GM18507 (cell line): ENCODE measurements at places on chromosomes 7 and 10.

GRCh38 chr7:13821152-13821787 lies 168.2 kb downstream of the ETV1 start:
- DNase-seq: no peak

DNA sequence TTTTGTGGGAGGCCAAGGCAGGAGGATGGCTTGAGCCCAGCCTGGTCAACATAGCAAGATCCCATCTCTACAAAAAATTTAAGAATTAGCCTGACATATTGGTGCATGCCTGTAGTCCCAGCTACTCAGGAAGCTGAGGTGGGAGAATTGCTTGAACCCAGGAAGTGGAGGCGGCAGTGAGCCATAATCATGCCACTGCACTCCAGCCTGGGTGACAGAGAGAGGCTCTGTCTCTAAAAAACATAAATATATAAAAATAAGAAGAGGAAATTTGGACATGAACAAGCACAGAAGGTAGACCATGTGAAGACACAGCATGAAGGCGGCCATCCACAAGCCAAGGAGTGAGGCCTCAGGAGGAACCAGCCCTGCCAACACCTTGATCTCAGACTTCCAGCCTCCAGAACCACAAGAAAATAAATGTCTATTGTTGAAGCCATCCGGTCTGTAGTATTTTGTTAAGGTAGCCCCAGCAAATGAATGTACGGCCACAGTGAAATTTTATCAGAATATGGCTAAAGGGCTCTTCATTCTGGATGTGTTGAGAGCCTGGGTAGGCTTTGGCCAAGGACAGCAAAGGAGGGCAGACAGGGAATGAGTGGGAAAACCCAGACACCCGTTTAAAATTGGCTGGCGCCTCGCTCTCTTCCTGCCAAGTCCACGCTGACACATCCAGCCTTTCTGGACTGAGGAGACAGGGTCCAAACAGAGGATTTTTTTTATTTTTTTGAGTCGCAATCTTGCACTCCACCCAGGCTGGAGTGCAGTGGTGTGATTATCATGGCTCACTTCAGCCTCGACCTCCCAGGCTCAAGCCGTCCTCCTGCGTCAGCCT lies 12.9 kb upstream of the GRID2IP start:
- no peak for DNase-seq

DNA sequence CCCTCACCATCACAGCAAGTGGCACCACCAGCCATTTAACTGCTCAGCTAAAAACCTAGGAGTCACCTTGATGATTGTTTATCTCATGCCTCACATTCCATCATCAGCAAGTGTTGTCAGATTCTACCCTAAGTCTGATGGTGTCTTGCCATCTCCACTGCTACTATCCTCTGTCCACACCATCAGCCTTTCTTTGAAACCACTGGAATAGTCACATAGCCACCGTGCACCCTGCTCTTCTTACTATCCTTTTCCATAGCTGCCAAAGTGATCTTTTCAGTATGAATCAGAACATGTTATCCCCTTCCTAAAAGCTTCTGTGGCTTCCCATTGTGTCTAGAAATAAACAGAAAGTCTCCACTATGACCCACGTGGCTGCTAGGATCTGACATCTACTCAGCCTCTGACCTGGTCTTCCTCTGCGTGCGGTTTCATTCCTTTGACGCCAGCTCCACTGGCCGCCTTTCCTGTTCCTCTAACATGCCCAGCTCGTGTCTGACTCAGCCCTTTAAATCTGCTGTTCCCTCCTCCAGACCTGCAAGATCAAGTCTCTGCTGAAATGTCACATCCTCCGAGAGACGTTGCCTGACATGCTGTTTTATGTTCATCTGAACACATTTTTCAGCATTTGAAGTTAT lies 16.5 kb upstream of the CHN2 start:
- no peak for DNase-seq

DNA sequence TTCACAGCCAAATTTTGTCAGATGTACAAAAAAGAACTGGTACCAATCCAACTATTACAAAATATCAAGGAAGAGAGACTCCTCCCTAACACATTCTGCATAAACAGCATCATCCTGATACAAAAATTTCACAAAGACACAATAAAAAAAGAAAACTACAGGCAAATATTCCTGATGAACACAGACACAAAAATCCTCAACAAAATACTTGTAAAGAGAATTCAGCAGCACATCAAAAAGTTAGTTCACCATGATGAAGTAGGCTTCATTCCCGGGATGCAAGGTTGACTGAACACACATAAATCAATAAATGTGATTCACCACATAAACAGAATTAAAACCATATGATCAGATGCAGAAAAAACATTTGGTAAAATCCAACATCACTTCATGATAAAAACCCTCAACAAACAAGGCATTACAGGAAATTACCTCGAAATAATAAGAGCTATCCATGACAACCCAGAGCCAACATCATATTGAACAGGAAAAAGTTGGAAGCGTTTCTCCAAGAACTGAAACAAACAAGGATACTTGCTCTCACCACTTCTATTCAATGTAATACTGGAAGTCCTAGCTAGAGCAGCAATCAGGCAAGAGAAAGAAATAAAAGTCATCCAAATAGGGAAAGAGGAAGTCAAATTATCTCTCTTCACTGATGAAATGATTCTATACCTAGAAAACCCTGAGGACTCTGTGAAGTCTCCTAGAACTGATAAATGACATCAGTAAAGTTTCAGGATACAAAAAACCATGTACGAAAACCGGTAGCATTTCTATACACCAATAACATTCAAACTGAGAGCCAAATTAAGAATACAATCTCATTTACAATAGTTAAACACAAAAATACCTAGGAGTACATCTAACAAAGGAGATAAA lies 223.1 kb downstream of the REEP3 start:
- DNase-seq: no peak

- no peak for DNase-seq
These were observed 177.1 kb upstream of the SVIL start for GRCh38 chr10:29811751-29812427.

GRCh38 chr7:46080595-46081159 lies 159.6 kb upstream of the IGFBP3 start:
- DNase-seq: no peak

DNA sequence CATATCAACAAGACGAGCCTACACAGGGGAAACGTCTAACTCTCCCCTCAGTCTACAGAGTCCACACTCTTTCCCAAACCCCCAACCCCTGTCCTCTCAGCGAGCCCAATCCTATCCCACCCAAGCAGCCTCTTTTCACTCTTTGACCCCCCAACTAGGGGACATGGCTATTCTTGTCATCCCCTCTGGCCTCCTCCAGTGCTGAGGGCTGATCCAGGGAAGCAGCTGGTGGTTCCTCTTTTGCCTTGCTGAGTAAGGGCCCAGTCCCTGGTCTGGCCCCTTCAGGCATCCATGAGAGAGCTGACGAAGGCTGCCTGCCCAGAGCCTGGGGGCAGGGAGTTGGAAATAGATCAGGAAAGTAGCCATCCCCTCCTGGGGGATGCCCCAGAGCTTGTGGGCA lies 6.4 kb downstream of the NOBOX start:
- no peak for DNase-seq

DNA sequence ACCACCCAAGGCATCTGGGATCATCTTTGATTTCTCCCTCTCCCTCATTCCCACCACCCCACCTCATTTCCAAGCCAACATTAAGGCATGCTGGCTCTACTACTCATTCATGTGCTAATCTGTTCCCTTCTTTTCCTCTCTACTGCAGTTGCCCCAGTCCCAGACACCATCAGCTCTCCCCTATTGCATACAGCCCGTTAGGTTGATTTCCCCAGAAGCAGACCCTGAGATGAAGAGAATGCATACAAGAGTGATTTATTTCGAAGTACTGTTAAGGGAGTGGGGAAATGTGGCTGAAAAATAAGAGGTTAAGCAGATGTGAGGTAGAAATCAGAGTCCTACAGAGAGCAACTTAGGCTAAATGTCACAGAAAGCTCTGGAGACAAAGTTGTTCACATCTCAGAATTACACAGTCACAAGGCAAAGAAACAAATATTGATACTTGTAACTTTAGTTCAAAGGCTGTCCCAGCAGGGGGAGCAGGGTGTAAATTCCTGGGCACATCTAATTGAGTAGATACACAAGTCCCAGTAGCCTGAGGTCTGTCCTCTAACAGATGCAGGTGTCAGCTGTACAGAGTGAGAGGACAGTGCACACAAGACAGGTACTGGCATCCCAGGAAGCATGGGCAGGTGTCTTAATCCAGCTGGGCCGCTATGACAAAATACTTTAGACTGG lies 20.9 kb downstream of the AKR1D1 start:
- DNase-seq: peak; percentile 5

DNA sequence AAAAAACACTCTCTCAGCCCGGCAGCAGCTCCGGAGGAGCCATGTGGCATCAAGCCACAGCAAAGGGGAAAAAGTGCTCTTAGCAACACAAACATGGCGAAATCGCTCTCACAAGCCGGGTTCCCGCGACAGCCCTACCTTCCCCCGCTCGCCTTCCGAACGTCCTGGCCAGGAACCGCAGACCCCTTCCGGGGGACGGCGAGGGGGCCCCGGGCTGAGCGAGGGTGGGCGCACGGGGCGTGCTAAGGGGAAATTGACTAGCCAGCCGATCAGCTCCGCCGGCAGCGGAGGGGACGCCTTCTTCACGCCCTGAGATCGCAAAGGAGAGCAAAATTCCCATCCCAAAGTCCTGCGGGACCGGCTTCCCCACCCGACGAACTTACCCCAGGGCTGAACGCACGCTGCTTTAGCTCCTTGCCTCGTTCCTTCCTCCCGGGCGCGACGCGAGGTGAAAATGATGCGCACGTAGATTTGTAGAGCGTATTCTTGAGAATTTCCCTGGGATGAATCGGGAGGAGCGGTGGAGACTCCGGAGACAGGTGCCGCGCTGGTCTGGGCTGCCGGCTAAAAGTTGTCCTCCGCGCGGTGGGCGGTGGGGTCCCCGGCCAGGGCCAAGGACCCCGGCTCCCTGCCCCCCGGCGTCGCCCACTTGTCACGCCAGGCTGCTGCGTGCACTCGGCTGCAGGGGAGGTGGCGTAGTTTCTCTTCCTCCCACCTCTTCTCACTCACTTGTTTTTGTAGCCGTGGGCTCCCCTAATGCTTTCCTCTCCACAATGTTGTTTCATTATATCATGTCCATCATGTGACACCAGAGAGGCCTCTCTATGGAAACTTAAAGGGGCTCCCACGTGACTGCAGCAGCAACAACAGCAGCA lies 220.1 kb upstream of the MKLN1 start:
- peak; percentile 61 for DNase-seq

DNA sequence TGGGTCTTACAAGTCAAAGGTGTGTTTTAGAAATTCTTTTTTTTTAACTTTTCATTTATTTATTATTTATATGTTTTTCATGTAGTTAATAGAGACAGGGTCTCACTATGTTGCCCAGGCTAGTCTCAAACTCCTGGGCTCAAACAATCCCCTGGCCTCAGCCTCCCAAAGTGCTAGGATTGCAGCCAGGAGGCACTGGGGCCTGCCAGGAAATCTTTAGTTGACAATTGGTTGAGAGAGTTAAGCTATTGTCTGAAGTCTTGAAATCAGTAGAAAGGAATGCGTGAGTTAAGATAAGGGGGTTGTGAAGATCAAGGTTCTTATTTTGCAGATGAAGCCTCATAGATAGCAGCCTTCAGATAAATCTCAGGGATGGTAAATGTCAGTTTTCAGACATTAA lies 245.4 kb upstream of the GALNT17 start:
- no peak for DNase-seq

GRCh38 chr10:48813825-48814224 lies 125.8 kb downstream of the LRRC18 start:
- DNase-seq: no peak

DNA sequence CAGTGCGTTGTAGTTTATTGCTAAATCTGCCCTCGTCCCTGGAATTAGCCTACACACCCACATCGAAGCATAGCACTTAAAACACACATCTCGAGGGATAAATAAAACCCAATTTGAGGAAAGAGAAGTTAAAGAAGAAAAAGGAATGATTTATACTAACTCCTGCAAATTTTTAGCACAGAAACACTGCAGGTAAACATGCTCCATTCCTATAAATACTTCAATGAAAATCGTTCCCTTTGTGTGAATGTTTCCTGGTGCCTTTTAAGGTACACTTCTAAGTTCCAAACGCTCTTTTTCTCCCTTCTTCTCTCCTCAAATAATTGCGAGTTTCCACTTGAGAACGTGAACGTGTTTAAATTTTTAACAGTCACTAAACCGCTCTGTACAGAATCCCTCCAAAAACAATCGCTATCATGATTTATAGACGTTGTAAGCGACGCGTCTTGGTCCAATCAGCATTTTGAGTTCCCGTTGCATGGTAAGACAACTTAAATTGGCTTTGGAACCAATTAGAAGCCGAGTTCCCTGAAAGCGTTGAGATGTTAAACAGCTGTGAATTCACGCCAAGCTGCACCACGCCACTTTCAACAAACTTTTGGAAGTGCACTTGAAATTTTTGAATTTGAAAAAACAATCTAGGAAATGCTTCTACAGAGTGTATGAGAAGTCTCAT lies 12.5 kb upstream of the EBLN1 start:
- no peak for DNase-seq

DNA sequence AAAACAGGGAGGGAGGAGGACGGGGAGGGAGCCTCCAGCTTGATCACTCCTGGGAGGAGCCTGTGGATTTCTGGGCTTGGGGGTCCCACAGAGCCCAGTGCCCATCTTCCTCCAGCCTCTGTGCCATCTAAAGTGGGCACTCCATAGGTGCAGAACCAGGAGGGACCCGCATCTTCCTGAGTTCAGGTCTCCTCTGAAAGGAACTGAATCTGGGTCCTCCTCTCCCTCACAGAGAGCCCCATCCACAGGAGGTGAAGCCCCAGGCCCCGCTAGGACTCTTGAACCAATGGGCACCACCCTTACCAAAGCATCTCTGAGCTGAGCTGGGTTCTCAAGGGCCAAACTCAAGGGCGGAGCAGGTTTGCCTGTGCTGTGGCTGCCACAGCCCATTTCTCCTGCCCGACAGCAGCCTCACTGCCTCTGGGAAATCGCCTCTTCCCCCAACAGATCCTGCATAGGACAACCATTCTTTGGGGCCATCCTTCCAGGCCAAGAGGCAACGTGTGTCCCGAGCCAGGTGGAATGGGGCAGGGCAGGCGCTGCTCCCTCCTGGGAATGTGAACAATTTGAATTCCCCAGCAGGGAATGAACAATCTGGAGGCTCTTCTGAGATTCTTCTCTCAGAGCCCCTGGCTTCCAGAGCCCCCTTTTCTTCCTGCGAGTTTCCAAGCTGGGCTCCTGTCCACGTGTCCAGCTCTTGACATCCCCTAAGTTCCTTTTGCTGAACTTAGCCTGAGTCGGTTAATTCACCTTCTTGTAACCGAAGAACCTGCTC lies 411.0 kb upstream of the FOXK1 start:
- no peak for DNase-seq

DNA sequence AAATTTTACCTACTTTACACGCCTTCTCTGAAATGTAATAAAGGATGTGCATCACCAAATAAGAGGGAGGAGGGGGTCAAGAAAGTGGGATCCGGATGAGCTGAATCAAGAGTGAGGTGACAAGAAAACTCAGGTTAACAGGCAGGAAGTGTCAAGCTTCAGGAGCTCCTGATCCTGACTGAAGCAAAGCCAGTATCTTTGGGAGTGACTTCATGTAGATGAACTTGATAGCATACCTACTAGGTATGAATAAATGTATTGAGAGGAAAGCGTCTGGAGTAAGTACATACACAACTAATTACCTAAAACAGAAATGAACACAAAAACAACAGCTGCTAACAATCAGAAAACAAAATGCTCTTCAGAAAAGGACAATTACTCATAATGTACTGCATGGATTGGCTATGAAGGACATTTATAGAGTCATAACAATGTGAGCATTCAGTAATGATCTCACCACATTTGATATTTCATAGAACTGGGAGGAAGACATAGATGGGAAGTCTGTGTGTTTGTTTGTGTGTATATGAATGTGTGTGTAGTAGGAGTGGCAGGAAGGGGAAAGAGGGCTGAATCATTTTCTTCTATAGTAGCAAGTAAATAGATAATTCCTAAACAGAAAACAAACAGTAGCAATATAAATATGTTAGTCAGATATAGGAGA lies 29.4 kb downstream of the PRKG1 start:
- no peak for DNase-seq
